NCI-H1694 (cell line): ENCODE measurements at places on chromosomes 5 and 9.

- no peak for DNase-seq
These were observed 26.7 kb upstream of the ECM2 start for GRCh38 chr9:92562461-92562967.

- no peak for DNase-seq
These were observed 715 bp downstream of the FGF10 start for GRCh38 chr5:44388321-44389089.

- DNase-seq = no peak
These were observed 14.8 kb downstream of the BARHL1 start for GRCh38 chr9:132597073-132597775.

DNA sequence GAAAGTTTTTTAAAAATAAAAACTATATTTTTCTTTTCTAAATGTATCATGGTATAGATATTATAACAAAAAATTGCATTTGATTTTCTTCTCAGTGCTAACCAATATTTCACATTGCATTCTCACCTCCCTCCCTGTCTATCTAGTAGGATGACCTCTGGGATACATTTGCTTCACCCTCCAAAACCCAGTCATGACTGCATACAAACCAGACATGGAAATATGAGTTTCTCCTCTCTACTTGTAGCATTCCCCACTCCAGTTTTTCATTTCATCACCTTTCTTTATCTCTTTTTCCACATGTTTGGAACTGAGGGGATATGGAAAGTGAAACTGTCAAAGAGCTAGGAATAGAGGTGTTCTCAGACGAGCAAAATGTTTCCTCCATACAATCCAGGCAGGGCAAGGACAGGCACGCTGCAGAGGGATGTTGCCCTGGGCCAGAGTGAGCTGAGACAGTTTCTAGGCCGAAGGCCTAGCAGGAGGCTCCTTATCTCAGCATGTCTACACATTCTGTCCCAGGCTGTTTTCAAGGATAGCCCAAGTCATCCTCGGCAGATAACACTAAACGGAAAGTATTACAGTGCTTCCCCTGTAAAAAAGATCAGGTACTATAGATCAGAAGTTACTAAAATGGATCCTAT lies 46.7 kb downstream of the MEF2C start:
- no peak for DNase-seq

DNA sequence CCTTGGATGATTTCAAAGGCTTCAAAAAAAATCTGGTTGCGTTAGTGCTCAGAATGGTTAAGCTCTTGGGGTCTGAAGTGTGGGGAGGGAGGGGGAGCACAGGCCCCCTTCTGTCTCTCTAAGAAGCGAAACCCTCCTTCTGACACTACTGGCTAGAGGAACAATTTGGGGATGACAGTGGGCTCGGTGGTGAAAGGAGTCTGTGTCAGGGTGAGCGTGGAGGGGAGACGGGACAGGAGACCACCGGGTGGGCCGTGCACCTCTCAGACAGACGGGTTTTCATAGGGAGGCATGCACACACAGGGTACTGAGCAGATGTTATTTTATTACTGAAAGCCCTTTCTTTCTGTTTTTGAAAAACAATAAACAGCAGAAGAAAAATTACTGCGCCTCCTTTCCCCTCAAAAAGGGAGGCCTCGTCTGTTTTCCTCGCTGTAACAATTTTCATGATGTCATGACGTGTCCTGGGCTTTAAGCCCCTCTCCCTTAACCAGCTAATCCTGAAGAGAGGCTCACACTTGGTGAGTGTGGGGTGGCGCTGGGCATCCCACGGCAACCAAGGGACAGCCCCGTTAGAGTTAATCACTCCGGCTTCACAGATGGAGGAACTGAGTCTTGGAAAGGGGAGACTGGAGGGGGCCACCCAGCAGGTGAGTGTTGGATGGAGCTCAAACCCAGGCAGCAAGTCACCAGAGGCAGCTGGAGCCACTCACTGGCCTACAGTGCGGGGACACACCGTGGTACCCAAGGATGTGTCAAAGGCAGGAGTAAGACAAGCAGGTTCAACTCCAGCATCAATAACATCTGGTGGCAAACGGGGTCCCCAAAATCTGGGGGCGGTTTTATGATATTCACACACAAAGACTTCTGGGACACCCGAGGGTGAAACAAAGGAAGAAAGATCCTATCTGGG lies 53.4 kb downstream of the PTCH1 start:
- DNase-seq = no peak
